Aorta (tissue), 5 donors: ENCODE measurements at places on chromosomes 4 and X.

GRCh38 chr4:71417150-71417549 is 78.3 kb downstream of the SLC4A4 start:
- DNase-seq: no peak
- no peak overlapping the region for H3K27ac ChIP-seq
- no peaks in the 10 kb centered on the region for H3K36me3 ChIP-seq
- no peak overlapping the region for H3K4me3 ChIP-seq
- no peaks in the 10 kb centered on the region for H3K4me1 ChIP-seq

- H3K27me3 ChIP-seq: no peaks in the 10 kb centered on the region
- peaks cover 5% of the 10 kb centered on the region for H3K36me3 ChIP-seq
- H3K4me3 ChIP-seq: no peak overlapping the region
- no peaks in the 10 kb centered on the region for H3K4me1 ChIP-seq
- DNase-seq: no peak
- H3K27ac ChIP-seq: no peak overlapping the region
Measured at GRCh38 chr4:159352609-159353008, 249.7 kb downstream of the RAPGEF2 start.

DNA sequence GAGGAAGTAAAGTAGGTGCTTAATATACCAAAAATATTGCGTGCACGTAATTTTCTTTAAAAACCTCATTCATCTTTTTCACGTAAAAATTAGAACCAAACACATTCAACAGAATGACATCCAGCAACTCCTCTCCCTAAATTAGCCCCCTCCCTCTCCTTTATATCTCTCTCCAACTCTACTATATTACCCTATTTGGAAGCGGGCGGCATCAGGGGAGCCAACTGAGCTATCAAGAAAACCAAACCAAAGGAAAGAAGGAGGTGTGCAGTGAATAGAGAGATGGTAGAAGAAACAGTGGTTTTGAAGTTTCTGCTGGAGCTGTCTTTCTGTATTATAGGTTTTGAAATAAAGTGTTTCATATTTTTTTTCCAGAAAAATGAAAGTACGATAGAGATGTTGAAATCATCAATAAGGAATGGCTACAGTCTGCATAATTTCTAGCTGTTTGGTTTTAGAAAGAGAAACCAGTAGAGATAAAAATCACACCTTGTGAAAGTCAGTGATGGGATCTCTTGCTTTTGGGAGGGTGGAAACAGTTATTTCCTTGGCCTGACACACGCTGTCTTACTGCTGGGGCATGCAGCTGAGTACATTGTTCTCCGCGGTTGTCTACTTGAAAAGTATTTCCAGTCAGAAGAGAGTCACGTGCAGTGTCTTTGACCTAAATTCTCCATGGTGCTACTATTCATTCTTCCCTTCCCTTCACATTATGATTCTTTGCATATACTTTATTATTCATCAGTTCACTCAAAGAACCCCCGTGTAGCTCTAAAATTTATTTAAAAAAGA is 94.1 kb upstream of the WDR17 start:
- H3K36me3 ChIP-seq: no peaks in the 10 kb centered on the region
- H3K27ac ChIP-seq: no peak overlapping the region
- no peak for DNase-seq

- no peaks in the 10 kb centered on the region for H3K27me3 ChIP-seq
- no peaks in the 10 kb centered on the region for H3K36me3 ChIP-seq
- DNase-seq: no peak
- no peak overlapping the region for H3K4me3 ChIP-seq
- no peak overlapping the region for H3K27ac ChIP-seq
Measured at GRCh38 chr4:100164808-100165760, 25.2 kb downstream of the DDIT4L start.

DNA sequence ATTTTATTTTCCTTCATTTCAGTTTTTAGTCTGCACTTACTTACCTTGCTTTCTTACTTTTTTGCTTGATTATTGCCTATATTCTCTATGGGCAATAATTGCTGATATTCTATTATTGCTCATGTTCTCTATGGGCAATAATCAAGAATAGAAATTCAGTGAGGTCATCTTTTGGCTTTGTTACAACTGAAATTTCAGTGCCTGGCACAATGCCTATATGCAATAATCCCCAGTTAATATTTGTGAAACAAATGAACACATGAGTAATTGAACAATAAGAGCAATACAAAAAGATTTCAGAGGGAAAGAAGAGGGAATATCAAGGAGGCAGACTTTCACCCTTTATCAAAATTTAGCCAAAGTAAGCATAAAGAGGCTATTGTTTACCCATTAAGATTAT is 48.6 kb upstream of the ARSJ start:
- no peak overlapping the region for H3K27ac ChIP-seq
- H3K4me3 ChIP-seq: no peak overlapping the region
- no peaks in the 10 kb centered on the region for H3K4me1 ChIP-seq
- no peaks in the 10 kb centered on the region for H3K27me3 ChIP-seq
- H3K36me3 ChIP-seq: no peaks in the 10 kb centered on the region
- no peak for DNase-seq

GRCh38 chrX:130615941-130616340 is 214.2 kb downstream of the RBMX2 start:
- H3K27ac ChIP-seq: no peak overlapping the region
- H3K4me3 ChIP-seq: no peak overlapping the region
- no peaks in the 10 kb centered on the region for H3K36me3 ChIP-seq
- H3K4me1 ChIP-seq: no peaks in the 10 kb centered on the region
- no peak for DNase-seq

GRCh38 chrX:112774651-112775293 is 65.9 kb downstream of the AMOT start:
- H3K36me3 ChIP-seq: peaks cover under 1% of the 10 kb centered on the region
- H3K27ac ChIP-seq: no peak overlapping the region
- no peaks in the 10 kb centered on the region for H3K27me3 ChIP-seq
- no peak for DNase-seq

- H3K27me3 ChIP-seq: no peaks in the 10 kb centered on the region
- no peaks in the 10 kb centered on the region for H3K36me3 ChIP-seq
- H3K27ac ChIP-seq: no peak overlapping the region
- no peak overlapping the region for H3K4me3 ChIP-seq
Measured at GRCh38 chr4:136909626-136910025, 622.7 kb downstream of the PCDH18 start.

DNA sequence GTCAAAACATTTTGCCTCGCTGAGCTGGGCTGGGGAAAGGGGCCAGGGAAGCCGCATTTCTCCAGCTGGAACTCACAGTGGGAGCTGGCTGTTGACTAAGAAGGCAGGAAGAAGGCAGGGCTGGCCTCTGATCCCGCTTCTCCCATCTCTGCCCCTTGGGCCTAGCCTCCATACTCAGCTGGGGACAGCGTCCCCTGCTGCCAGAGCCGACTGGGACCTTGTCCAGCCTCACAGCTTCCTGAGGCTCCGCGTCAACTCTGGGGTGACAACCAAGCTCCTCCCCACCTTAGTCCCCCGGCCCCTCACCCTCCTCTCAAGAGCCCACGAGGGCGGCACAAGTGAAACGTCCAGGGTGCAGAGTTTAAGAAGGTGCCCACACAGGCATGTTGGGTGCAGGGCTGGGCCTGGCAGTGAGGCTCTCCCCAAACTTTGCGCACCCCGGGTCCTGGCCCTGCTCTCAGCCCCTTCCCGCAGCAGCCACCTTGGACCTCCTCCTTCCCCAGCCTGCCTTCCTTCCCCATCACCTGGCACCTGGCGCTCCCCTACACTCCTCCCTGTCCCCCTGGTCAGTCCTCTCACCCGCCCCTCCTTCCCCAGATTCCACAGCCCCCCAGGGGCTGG is 100.8 kb downstream of the PSAPL1 start:
- H3K4me1 ChIP-seq: no peaks in the 10 kb centered on the region
- H3K27ac ChIP-seq: no peak overlapping the region
- no peaks in the 10 kb centered on the region for H3K36me3 ChIP-seq
- no peaks in the 10 kb centered on the region for H3K27me3 ChIP-seq

- no peak overlapping the region for H3K27ac ChIP-seq
- no peak for DNase-seq
- H3K36me3 ChIP-seq: no peaks in the 10 kb centered on the region
Measured at GRCh38 chr4:99379571-99379970, 27.0 kb upstream of the ADH1C start.

- H3K27me3 ChIP-seq: no peaks in the 10 kb centered on the region
- no peak for DNase-seq
- no peaks in the 10 kb centered on the region for H3K4me1 ChIP-seq
Measured at GRCh38 chrX:9917861-9918260, 49.3 kb upstream of the CLDN34 start.

DNA sequence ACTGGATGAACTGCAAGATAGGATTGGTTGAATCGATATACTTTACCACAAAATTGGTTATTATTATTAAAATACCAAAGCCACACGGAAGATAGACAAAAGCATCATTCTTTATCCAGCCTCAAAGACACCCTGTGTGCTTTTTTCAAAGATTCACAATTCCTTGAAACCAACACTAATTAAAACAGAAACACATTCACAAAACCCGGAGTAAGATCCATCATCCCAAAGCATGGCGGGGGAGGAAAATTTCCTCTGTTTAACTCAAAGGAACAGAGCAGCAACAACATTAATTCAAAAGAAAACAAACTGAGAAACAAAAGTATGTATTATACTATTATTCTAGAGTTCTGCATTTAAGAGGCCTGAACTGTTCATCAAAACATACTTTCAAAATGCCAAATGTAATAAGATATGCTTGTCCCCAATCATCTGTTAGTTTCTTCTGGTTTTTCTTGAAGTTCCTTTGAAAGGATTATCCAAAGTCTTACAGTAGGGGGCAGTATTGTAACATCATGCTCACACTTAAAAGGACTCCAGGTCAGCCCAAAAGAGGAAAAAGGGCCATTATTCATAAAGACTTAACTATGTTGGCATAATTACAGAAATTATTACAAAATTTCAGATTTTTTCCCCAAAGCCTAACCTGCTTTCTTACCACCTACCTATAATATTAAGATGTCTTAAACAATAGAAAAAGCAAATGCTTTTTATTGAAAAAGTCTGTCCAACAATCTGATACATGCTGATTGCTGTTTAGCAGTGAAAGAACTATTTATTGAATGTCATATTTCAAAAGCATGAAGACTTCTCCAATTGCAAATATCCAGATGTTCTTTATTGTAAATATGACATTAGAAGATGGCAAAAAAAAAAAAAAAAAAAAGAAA is 168.7 kb downstream of the SCFD2 start:
- no peak overlapping the region for H3K27ac ChIP-seq
- H3K27me3 ChIP-seq: no peaks in the 10 kb centered on the region
- no peaks in the 10 kb centered on the region for H3K36me3 ChIP-seq
- no peaks in the 10 kb centered on the region for H3K4me1 ChIP-seq
- H3K4me3 ChIP-seq: no peak overlapping the region

GRCh38 chr4:76718831-76719230 is 179.1 kb downstream of the SOWAHB start:
- no peaks in the 10 kb centered on the region for H3K36me3 ChIP-seq
- H3K4me1 ChIP-seq: peaks cover 9% of the 10 kb centered on the region
- H3K27ac ChIP-seq: peak overlapping the region; percentile 49
- H3K27me3 ChIP-seq: no peaks in the 10 kb centered on the region
- H3K4me3 ChIP-seq: no peak overlapping the region

- no peak overlapping the region for H3K27ac ChIP-seq
- H3K27me3 ChIP-seq: no peaks in the 10 kb centered on the region
- DNase-seq: no peak
Measured at GRCh38 chrX:19772822-19773628, 114.4 kb downstream of the SH3KBP1 start.

- no peaks in the 10 kb centered on the region for H3K36me3 ChIP-seq
- DNase-seq: no peak
- H3K27ac ChIP-seq: no peak overlapping the region
- no peak overlapping the region for H3K4me3 ChIP-seq
- H3K27me3 ChIP-seq: no peaks in the 10 kb centered on the region
- no peaks in the 10 kb centered on the region for H3K4me1 ChIP-seq
Measured at GRCh38 chr4:88757067-88757466, 59.4 kb upstream of the NAP1L5 start.

DNA sequence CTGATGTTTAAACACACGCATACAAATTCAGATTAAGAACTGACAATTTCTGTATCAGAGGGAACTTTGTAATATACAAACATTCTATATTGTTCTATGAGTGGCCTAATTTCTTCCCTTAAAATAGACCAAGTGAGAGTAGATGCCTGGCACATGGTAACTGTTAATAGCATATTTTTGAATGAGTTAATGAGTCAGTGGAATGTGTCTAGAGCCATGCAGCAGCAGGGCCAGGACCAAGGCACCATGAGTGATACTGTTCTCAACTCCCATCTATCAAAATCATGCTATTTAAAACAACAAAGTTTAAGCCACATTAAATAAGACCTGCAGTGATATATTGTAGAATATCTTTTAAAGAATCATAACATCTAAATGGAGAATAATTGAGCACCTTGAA is 98.3 kb downstream of the ARHGAP24 start:
- DNase-seq: no peak
- no peaks in the 10 kb centered on the region for H3K4me1 ChIP-seq
- no peak overlapping the region for H3K27ac ChIP-seq
- no peaks in the 10 kb centered on the region for H3K27me3 ChIP-seq
- no peak overlapping the region for H3K4me3 ChIP-seq
- H3K36me3 ChIP-seq: no peaks in the 10 kb centered on the region

DNA sequence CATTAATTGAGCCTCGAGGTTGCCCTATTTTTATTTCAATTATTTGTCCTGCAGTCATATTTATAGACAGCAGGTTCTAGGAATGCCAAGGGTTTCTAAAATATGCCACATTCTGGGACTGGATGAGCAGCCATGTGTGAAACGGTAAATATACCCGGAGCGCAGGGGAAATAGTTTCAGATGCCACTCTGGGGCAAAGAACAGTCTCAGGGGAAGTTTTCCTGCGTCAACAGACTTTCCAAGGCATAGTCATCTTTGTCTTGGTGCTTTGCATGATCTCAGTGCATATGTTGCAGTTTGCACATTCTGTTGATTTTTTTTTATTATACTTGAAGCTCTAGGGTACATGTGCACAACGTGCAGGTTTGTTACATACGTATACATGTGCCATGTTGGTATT is 71.0 kb downstream of the GPAT3 start:
- no peaks in the 10 kb centered on the region for H3K36me3 ChIP-seq
- H3K4me1 ChIP-seq: no peaks in the 10 kb centered on the region
- H3K27ac ChIP-seq: no peak overlapping the region

GRCh38 chrX:23127586-23127985 is 127.8 kb downstream of the DDX53 start:
- no peaks in the 10 kb centered on the region for H3K4me1 ChIP-seq
- H3K27ac ChIP-seq: no peak overlapping the region
- H3K36me3 ChIP-seq: no peaks in the 10 kb centered on the region

GRCh38 chr4:185787926-185788679 is 23.9 kb downstream of the SORBS2 start:
- no peak for DNase-seq
- H3K27ac ChIP-seq: no peak overlapping the region
- H3K27me3 ChIP-seq: no peaks in the 10 kb centered on the region
- H3K4me1 ChIP-seq: no peaks in the 10 kb centered on the region
- H3K4me3 ChIP-seq: no peak overlapping the region
